ENCODE measurements at places on chromosomes 7 and 10. TPM values are rescaled to one million over a fixed set of nuclear protein-coding genes. Genes with fewer than 3 reads are reported as not detected.

- DNase-seq, result no peak
Observed at GRCh38 chr7:108973075-108973474, 403.4 kb downstream of the DNAJB9 start.

The ADARB2 gene
- not detected for total RNA-seq

DNA sequence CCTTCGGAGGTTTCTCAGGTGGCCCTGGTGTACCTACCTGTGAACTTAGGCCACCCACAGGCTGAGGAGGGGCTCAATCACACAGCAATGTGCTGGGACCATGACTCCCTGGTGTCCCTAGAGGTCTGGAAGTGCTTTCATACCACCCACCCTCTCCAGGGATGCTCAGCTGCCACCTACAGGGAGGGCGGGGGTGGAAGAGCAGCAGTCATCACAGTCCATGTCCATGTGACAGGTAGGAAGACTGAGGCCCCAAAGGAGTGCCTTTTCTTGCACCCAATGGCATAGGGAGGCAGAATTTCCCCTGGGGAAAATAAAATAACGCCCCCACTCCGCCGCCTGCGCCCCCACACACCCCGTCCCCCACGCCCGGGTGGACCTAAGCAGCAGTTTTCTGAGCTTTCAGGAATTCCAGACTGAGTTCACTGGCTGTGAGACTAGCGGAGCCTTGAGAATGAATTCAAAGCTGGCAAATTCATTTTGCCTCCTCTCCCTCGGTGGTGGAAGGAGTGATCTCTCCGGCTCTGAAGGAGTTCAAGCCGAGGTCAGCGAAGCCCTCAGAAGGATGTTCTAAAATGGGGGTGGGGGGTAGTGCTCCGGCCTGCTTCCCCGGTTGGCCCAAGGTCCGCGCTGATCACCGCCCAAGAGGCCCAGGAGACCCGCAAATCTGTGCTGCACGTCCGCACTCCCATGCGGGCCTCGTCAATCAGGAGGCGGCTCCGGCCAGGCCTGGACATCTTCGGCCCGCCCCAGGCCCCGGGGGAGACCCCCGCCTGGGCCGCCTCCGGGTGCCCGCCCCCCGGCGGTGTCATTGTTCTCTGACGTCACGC lies 2.1 kb upstream of the ZMIZ1 start:
- DNase-seq, result peak; percentile 63

- DNase-seq, result no peak
Observed at GRCh38 chr10:117617659-117618058, 75.1 kb downstream of the EMX2 start.

GRCh38 chr7:158074896-158075632 lies 512.6 kb downstream of the PTPRN2 start:
- no peak for DNase-seq

The NRP1 gene
- total RNA-seq, result 99.1 TPM

The HOXA6 gene
- 12.4 TPM for total RNA-seq

- no peak for DNase-seq
Observed at GRCh38 chr10:98610301-98610700, 163.6 kb upstream of the HPS1 start.

DNA sequence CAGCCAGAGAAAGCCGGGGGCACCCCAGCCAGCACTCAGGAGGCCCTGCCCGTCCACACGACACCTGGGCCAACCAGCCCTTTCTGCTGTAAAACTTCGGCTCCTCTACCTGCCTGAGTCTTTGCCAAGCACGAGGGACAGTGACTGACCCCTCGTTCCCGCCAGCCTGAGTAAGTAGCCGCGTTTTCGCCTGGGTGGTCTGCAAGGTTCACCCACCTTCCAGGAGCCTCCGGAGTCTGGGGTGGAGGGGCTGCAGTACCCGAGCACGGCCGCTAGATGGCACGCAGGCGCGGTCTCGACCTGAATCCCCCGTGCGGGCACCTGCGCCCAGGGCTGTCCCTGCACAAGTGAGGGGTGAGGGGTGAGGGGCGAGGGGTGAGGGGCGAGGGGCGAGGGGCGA lies 192.7 kb downstream of the PTPRN2 start:
- DNase-seq, result peak; percentile 45

DNA sequence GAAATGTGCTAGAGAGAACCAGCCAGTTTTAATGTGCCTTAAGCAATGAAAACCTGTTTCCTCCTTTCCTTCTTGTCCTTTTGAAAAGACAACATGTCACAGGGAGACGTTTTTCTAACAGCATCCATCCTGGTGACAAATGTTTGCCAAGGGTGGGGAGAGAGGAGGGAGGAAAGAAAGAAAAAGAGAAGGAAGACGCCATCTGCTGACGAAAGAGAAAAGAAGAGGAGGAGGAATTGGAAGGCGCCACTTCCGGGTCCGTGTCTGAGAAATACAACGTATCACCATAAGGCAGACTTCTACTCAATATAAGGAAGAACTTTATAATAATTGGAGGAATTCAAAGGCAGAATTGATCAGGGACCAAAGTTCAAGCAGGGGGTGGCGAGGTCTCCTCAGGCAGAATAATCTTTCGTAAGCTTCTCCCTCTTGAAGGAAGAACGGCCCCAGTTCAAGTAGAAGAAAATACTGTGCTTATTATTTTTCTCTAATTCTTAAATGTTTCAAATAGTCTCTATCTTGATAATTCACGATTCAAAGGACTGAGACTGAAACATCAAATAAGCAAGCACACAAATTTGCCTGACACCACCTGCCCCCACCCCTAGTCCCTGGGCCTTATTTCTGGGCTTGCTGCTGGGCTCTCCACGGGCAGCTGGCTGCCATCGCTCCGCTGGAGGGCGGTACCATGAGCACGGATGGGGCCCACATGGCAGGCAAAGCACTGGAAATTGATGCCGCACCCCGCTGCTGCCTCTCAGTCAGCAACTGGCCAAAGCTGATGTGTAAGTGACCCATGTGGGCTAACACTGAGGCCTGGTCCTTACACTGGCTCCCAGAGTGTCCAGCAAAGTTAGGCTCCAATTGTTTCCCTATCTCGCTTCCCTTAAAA lies 273.7 kb upstream of the KLF14 start:
- peak; percentile 79 for DNase-seq

The GPR15LG gene
- not detected for total RNA-seq

DNA sequence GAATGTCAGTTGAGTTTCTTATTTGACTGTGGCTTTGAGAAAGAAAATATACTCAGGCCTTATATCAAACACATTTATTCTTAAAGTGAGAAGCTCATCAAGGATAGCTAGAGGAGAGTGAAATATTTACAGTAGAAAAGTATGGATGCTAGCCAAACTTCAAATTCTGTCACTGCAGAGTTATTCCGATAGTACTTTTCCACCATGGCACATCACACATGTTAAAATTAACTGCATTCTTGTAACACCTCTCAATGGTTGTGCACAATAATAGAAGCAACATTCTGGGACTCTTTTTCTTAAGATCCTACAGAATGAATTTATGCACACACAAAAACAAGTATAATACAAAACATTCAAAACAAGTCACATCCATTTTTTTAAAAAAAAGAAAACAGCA lies 4.5 kb downstream of the PPP1R3C start:
- no peak for DNase-seq

The HSPA12A gene
- total RNA-seq, result 3.2 TPM
